CD4-positive, alpha-beta T cell treated with Interleukin-17A for 4 hours (primary cell): ENCODE measurements at places on chromosomes 6 and 20.

DNA sequence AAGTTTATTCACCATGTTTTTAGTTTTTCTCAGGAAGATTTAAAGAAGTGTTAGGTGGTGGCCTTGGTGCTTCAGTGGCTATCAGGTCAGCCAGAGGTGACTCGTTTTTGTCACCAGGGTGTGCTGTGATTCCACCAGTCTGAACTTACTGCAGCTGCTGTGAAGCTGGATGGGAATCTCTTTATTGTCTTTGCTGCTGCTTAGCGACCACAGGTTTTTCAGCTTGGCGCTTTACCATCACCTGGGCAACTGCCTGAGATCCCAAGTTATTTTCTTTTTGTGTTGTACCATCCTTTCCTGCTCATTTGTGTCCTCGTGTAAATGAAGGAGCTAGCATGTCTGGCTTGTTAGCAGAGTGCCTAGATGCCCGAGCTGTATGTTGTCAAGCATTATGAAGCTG lies 146.9 kb downstream of the MACROD2 start:
- DNase-seq: no peak

- DNase-seq: no peak
Measured at GRCh38 chr6:16421462-16421960, 183.1 kb downstream of the GMPR start.

DNA sequence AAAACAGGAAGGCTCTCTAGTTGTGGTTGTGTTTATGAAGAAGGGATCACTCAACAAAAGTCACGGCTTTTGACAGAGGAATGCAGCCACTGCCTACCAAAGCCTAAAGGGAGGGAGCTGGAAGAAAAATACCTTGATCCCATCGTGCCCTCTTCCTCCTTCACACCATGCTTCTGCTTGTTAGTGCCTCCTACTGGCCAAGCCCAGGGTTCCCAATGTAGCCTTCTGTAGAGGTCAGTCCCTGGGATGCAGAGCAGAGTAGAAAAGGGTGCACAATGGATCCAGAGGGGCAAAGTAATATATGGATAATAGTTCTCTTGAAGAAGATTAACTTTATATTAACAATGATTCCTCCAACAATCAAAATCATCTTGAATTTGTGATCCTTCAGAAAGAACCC lies 293.5 kb upstream of the FERMT1 start:
- no peak for DNase-seq

GRCh38 chr6:7859591-7859990 lies 51.0 kb downstream of the TXNDC5 start:
- no peak for DNase-seq

DNA sequence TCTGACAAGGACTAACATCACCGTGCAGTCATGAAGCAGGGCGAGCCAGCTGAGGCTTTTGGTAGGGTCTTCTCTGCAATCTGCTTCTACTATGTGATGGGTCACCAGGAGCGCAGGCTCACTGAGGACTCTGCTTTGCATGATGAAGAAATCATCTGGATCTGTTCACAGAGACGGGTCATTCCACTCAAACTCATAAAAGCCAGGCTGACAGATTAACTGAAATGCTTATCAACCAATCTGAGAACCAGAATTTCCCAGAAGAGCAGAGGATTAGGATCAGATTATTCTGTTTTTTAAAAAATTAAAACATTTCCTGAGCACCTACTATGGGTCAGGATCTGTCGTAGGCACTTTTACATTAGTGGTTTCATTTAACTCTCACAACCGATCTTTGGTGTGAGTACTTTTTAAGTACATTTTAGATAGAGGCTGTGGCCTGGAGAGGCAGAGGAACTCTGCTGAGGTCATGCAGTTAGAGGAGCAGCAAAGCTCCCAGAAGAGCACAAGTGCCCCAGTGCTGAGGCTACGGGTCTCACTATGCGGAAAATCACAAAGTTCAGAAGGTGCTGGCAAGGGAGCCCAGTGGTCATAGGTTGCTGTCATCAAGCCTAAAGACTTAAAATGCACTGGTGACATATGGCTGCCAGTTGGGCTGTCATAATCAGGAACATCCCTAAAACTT lies 109.1 kb downstream of the BACH2 start:
- peak; percentile 41 for DNase-seq

GRCh38 chr6:22913612-22914011 lies 344.2 kb downstream of the HDGFL1 start:
- DNase-seq: no peak

- DNase-seq: no peak
Measured at GRCh38 chr6:6714118-6714897, 125.8 kb downstream of the LY86 start.

GRCh38 chr6:26199773-26200764 lies 112.8 kb downstream of the HFE start:
- DNase-seq: peak; percentile 62

- DNase-seq: no peak
Measured at GRCh38 chr6:122717350-122717749, 62.2 kb upstream of the FABP7 start.

- no peak for DNase-seq
Measured at GRCh38 chr20:60050193-60050947, 92.1 kb downstream of the CDH26 start.

GRCh38 chr20:43043887-43044286 lies 145.8 kb downstream of the PTPRT start:
- no peak for DNase-seq

DNA sequence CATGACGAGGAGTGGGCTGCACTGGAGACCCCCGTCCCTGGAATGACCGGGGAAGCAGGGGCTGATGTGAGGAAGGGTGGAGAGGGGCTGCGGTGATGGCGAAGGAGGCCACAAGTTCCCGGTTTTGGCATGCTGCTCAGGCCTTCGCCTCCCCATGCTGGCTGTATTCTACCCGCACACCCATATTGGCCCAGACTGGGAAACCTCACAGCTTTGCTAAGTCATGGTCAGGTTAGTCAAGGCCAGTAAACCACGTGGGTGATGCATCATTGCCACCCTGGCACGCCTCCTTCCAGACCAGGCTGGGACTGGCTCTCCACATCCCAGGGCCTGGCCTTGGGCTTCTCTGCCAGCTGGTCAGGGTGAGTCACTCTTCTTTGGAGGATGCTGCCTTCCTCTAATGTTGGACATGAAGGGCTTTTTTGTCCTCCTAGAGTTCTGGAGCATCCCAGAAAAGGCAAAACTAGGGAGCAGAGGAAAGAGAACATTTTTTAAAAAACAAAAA lies 53.8 kb downstream of the PCNA start:
- DNase-seq: no peak

- no peak for DNase-seq
Measured at GRCh38 chr6:129026601-129027000, 143.7 kb downstream of the LAMA2 start.

- no peak for DNase-seq
Measured at GRCh38 chr20:1177680-1178079, 7.1 kb downstream of the TMEM74B start.

DNA sequence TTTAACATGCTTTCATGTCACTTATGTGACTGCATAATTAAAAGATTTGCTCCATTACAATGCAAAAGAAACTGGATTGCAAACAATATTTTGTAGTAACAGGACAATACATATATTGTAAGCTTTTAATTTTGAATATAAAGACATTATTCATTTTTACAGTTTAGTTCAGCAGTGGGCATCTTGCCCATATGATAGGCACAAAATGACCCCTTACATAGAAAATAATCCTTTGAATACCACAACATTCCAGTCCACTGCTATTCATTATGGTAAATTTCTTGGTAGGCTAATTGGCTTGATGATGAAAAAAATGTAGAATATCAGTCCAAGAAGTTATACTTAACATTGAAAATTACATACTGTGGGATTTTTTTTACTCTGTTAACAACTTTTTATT lies 74.1 kb upstream of the LAMA2 start:
- DNase-seq: no peak

DNA sequence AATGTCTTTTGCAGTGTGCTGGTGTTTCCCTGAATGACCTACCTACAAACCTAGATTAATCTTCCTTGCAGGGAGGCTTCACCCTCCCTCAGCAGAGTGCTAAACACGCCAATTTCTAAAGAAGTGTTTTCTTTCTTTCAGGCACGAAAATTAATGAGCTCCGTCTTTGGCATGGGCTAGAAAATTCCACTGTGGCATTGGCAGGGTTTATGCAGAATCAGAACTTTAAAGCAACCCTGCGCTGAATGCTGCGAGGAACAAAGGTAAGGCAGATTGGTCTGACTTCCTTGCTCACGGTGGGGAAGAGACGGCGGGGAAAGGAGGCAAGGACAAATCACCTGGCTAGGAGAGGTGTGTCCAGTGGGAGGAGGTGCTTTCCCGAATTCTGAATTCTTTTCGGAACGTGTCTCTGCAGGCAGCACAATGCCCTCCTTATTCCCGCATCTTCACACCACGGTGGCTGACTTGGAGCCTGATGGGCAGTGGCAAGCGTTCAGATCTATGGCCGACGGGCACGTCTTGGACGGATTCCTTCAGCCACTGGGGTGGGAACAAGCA lies 6.2 kb upstream of the BANF2 start:
- DNase-seq: no peak

DNA sequence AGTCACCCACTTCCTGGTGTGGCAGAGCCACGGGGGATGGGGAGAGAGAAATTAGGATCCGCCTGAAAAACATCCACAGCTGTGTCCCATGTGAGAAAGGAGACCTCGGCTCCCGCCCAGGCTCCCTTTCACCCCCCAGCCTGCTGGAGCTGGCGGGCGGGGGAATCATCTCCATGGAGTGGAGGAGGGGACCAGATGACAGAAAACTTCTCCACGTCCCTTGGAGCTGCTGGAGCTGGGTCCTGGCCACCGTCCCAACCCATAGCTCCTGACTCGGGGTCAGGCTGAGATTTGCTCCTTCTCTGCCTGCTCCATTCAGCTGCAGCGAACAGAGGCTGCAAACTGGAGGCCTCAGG lies 113.8 kb downstream of the CEBPB start:
- no peak for DNase-seq

DNA sequence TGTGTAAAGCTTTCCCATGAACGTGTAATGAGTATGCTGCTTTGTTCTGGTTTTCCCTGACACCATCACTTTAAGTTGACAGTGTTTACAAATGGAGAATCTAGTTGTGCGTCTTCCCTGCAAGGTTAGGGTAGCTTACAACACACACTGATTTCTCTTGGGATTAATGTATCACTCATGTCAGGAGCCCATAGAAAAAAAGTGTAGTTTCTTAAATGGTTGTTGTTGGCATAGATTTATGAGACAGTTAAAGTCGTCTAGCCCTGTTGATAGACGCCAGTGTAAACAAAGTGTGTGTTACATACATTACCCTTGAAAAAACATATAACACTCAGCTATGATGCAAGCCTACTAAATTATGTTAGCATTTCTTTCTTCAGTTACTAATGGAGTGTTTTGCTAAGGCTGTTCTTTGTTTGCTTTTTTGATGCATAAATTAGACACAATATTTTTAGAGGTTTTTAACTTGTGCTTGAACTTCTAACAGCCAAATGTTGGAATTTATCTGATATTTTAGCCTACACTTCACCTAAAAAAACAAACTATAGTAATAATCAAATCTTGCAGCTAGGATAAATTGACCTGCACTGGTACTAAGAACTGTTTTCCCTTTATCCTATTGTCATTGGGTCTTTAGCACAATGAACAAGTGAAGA lies 88.6 kb downstream of the RNF217 start:
- DNase-seq: no peak

DNA sequence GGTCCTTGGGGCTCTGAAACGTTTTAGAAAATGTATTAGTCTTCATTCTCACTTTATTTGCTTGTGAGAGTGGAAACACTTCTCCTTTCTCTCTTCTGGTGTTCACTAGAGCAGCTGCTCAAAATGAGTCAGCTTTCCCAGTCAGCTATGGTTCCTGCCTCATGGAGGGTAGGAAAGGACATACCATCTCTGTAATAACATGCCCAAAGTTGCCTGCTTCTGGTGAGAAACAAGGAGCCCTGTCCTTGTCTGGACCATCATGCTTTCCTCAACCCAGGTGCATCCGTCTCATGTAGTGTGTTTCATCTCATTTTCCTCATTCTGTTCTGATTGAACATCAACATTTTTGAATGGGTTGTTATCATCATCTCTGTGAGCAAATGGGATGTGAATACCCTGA lies 17.1 kb upstream of the TINAG start:
- no peak for DNase-seq

GRCh38 chr6:167917551-167918154 lies 79.8 kb upstream of the KIF25 start:
- DNase-seq: no peak

DNA sequence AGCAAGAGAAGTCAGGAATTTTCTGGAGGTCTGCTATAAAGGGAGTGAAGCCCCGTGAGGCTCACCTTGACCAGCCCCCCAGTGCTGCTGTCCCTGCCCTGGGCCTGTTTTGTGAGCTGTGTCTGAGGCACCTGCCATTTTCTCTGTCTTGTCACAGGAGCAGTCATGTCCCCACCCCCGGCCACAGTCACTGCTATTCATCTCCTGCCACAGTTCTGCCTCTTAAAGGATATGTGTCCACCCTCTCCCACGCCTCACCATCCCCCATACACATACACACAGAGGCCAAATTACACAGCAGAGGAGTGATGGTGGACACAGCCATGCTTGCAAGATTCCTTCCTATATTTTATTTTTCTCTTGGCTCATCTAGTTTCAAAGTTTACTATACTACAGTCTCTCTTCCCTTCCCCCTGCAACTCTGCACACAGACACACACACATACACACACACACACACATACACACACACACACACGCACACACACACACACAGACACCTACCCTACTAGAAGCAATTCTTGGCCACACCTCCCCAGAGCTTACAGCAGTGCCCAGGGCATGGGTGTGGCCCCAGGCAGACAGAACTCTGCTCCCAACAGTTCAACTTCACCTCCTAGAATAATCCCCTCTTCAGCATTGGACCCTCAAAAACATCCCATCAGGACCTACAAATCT lies 68.7 kb upstream of the TAB2 start:
- peak; percentile 60 for DNase-seq

DNA sequence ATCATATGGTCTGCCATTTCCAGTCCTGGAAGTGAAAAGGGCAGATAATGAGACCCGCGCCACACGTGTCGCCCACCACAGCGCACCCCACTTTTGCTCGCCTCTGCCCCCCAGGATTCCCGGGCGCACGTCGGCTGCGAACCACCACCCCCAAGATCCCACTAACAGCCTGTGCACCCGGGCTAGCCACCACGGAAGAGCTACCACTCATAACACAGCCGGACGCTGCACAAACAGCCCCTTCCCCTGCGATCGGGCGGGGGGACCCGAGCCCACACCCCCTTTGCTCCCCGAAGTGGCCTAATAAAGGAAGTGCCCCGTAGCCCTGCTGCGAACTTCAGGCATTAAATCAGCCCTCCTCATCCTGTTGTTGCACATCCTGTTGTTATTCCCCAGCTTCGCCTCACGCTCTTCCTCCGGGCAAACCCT lies 506 bp downstream of the CITED2 start:
- DNase-seq: no peak

DNA sequence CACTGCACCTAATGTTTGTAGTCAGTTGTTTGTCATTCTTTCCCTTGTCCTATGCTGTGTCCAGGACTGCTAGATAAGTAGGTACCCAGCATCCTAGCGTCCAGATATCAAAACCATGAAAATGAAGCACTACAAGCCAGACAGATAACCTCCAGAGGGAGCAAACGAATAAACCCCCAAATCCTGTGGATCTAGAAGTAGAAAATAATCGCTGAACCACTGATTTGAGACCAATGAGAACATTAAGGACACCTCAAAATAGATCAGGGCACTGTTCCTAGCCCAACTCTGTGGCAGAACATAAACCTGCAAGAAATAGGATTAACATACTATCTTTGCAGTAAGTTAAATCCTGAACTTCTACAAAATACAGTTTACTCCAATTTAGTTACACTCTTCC lies 1.1 kb upstream of the KLHL32 start:
- no peak for DNase-seq
